ENCODE measurements at places on chromosomes 1 and 21.

DNA sequence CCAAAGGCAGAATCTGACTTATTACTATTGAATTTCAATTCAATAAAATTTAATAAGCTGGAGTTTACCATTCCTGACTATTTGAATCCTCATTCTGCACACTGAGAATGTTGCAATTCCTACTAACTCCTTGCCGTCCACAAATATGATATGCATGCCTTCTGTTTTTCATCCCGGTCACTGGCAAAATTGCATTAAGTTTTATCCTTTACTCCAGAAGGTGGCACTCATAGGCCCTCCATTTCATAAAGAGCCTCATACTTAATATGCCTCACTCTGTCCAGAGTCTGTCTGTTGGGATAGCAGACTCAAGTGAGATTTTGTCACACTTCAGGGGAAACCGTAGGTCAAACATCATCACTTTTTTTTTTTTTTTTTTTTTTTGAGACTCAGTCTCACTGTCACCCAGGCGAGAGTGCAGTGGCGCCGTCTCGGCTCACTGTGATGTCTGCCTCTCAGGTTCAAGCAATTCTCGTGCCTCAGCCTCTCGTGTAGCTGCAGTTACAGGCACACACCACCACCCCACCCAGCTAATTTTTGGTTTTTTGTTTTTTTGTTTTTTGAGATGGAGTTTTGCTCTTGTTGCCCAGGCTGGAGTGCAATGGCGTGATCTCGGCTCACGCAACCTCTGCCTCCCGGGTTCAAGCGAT, 27.3 kb downstream of the F11R start:
- no peak for DNase-seq

DNA sequence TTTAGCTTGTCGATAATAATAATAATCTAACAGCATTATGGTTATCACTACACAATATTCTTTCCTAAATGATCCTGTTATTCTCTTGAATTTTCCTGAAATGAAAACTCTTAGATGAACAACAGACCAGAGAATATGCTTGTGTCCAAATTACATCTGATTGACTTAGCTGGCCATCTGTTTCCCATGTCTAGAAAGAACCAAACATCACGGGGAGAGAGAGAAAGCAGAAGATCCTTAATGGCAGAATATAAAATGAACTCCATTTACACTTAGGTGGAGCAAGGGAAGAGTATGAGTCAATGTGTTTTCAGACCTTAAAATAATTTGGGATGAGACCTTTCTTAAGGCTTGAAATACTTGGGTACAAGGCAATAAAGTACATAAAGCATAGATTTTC, 162.2 kb downstream of the DSCAM start:
- no peak for DNase-seq

DNA sequence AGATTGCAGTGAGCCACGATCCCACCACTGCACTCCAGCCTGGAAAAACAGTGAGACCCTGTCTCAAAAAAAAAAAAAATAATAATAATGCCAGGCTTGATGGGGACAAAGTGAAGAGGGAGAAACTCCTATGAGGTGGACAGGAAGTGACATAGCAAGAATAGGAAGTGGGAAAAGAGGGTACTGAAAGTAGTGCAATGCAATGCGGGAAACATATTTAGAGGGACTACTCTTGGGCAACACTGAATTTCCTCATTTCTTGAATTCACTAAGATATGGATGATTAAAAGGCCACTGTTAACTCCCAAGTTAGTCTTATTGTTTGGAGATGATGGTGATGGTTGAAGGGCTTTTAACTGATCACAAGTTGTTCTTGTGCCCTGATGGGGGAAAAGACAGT, 21.6 kb upstream of the KCNA2 start:
- no peak for DNase-seq

DNA sequence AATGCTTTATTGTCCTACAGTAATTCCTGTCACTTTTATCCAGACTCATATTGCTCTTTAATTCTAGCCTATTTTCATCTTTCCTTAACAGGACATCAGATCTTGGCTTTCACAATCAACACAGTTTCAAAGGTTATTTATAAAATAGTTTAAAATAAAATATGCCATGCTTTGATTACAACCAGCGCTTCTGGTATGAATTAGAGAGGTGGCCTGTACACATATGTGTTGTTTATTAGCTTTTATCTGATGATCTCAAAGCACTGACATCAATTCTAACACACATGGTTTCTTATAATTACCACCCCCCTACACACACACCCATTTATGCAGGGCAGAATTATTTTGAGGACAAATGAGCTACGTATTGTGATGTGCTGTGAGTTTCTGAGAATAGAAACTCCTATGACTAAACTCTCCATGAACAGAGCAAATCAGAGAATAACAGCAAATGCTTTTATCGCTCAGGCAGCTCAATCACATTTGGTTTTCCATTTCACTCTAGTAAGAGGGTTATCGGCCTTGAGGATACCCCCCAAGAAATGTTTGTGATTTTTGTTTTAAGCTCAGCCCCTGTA, 18.0 kb downstream of the CD247 start:
- no peak for DNase-seq

GRCh38 chr1:109975718-109976117, 8.8 kb upstream of the AHCYL1 start:
- no peak for DNase-seq

DNA sequence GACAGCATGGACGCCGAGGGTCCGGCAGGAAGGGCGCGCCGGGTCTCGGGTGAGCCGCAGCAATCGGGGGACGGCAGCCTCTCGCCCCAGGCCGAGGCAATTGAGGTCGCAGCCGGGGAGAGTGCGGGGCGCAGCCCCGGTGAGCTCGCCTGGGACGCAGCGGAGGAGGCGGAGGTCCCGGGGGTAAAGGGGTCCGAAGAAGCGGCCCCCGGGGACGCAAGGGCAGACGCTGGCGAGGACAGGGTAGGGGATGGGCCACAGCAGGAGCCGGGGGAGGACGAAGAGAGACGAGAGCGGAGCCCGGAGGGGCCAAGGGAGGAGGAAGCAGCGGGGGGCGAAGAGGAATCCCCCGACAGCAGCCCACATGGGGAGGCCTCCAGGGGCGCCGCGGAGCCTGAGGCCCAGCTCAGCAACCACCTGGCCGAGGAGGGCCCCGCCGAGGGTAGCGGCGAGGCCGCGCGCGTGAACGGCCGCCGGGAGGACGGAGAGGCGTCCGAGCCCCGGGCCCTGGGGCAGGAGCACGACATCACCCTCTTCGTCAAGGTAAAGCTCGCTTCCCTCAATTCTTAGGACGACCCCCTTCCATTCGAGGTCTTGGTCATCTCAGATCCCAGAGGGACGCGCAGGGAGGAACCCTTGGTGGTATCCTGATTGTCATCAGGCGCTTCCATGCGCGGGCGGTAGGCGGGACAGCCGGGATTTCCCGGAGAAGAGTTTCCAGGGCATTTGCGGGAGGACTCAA, 1.6 kb downstream of the CLIC6 start:
- no peak for DNase-seq

DNA sequence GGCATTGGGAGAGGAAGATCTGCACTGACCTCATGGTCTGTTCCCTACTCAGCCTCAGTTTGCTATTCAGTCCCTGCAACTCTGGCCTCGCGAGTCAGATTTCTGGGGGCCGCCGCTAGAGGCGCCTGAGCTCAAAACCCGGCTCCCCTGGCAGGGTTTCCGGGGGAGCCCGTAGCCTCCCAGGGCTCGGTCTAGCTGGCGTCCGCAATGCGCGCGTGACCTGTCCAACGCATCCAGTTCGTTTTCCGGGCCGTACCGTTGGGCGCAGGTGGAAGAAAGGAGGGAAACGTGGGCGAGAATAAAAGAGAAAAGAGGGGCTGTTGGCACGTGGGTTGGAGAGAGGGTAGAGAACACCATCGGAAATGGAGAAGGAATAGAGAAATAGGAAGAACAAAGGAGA, at the start of gene ADAM30:
ADAM30 (minus strand) TSS at position 213 of the 400 bp plus-strand sequence; CDS start at position 34, 179 bp downstream.
- no peak for DNase-seq

DNA sequence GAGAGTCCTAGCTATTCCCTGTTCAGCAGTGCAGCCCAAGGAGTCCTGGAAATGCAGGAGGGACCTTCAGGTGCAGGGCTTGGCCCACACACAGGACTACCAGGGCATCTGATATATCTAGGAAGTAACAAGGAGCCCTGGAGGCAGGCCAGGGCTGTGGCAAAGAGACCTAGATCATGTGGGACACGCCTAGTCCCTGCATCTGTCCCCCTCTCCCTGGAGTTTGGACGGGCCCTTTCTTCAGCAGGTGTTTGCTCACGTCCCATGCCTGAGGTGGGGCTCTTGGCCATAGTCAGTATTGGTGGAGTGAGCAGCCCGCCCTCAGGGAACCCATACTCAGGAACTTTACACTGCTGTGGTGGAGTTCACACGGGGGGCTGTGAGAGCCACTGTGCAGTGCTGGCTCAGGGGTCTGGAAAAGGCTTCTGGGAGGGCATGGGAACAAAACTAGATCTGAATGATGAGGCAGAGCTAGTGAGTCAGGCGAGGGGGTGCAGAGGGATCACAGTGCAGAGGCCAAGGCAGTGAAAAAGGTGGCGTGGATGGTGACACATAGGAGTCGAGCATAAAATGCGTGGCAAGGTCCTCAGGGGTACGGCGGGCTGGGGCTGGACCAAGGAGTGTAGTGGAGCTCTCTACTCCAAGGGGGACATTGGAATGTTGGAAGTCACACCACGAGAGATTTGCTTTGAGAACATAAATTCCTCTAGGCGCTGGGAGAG, 25.6 kb downstream of the TMEM53 start:
- DNase-seq: no peak

DNA sequence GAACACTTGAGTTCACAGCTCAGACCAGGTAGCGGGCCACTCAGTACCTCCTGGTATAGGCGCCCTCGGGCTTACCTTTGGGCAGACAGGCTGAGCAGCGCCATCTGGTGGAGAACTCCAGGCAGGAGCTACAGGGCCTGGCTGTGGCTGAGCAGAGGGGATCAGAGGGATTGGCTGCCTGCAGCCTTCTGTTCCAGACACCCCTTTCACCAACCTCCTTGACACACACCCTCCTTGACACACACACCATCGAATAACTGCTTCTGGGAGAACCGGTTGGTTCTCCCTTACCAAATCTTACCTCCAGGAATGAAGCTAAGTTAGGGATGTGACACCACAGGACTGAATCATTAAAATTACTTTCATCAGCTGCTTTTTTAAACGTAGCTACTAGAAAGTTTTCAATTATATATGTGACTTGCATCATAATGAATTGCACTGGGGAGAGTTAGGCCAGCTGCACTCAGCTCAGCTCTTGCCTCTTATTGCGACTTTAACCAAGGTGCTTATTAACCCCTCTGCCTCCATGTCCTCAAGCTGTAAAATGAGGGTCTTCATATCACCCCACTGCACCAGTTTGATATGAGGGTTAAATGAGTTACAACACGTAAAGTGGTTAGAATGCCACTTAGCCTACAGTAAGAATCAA, 6.6 kb downstream of the LIN28A start:
- DNase-seq: no peak

- DNase-seq: no peak
These were observed 301.9 kb downstream of the LMX1A start for GRCh38 chr1:165054627-165055026.

GRCh38 chr1:67262735-67263134, 44.9 kb upstream of the IL12RB2 start:
- no peak for DNase-seq

GRCh38 chr21:32174819-32175218, 104.0 kb downstream of the MIS18A start:
- DNase-seq: no peak

- no peak for DNase-seq
These were observed 79.7 kb upstream of the CHODL start for GRCh38 chr21:18164933-18165332.

- no peak for DNase-seq
These were observed 102.7 kb upstream of the DPH5 start for GRCh38 chr1:101128211-101128727.

DNA sequence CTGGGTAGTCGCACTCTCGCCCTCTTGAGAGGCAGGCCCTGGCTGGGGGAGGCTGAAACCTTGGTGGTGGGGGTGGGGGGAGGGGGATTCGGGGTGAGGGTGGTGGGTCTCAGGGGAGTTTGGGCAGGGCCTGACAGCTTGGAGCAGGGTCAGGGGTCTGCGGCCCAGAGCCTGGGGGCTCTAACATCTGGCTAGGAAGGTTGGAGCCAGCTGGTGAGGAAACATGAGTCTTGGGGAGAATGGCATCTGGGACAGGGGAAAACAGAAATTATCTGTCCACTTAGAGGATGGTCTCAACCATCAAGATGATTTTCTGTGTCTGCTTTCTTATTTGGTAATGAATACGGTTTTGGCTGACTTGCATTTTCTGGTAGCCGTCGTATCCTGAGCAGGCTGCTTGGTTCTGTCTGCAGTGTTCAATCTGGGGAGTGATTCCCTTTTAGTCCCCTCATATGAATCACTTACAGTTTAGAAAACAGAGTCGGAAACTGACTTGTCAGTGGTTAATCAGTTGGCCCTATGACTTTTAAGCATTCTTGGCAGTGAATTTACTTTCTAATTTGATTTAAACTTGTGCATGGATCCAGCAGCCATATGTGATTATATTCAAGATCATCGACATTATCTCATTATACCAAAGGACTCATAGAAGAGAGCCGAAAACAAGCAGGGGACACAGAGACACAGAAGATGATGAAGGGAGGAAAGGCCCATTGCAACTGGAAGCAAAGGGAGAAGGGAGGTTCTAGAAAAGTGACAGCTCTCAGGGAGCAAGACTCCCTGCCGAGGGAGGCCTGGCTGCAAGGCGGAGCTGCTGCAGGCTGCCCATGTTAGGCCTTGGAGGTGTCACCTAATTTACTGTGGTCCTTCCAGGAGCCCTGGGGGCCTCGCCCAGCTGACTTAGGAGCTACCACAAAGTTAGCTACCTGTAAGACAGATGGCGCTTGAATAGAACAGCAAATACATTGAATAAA, 237.6 kb downstream of the SDCCAG8 start:
- DNase-seq: no peak

- no peak for DNase-seq
These were observed 23.3 kb upstream of the ST6GALNAC5 start for GRCh38 chr1:76843821-76844464.

- DNase-seq: no peak
These were observed 13.5 kb upstream of the PEX10 start for GRCh38 chr1:2425892-2426291.

DNA sequence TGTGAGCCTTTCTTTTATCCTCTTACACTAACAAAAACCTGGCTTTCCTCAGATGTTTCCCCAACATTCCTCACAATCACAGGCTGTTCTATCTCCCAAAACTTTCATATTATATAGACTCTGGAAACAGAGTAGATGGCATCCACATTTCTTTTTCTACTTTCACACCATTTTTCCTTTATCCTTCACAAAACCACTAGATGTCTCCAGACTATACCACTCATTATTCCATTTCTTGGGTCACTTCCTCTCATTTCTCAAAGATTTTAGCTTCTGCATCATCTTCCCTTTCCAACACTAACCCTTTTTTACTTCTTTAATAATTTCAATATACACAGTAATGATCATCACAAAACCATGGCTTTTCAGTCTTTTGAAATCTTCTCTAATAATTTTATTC, 286.0 kb upstream of the DEPDC1 start:
- no peak for DNase-seq

GRCh38 chr1:154745750-154746425, 124.2 kb downstream of the KCNN3 start:
- DNase-seq: no peak

All from esophagus squamous epithelium (tissue), 5 donors.